ENCODE measurements at places on chromosomes 4 and X.

GRCh38 chr4:99762728-99763127 is 53.9 kb upstream of the DAPP1 start:
- DNase-seq = no peak

DNA sequence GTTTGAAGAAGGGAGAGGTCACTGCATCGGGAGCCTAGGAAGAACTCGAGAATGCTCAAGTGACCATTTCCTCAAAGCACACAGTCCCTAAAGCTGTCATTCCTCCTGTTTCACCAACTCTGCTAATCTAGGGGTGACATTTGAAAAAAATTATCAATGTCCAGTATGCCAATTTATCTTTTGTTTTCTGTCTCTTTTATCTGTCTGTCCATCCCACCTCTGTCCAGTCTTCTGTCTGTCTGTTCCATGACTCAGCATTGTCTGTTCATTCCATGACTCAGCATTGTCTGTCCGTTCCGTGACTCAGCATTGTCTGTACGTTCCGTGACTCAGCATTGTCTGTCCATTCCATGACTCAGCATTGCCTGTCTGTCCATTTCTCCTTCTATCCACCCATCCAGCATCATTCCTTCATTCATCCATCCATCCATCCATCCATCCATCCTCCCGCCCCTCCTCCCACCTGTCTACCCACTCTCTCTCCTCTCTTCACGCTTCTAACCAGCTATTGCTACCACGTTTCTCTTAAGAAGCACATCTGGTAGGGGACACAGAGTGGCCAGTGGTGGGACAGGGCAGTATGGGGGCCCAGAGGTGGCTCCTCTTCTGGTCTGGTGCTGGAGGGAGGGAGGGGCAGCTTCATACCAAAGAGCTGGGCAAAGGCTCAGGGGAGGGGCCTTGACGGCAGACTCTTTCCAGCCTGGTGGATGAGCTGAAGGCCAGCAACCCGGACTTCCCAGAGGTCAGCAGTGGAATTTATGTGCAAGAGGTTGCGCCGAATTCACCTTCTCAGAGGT is 34.1 kb downstream of the HTRA3 start:
- DNase-seq = no peak

GRCh38 chr4:72323227-72323626 is 245.8 kb downstream of the ADAMTS3 start:
- no peak for DNase-seq

DNA sequence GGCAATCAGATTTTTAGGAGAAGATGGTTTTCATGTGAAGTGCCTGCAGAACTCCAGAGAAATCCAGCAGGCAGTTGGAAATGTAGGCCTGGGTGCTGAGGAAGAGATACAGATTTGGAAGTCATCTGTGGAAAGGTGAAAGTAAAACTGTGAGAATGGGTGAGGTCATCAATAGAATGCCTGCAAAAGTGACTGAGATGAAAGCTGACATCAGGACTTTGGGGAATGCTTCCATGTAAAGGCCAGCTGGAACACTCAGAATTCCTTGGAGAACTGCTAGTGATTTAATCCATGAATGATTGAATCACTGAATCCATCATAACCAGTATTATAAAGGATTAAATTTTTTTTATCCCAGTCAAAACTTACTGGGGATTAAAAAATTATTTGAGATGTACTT is 124.5 kb upstream of the GIMD1 start:
- no peak for DNase-seq

GRCh38 chr4:155494037-155494718 is 117.4 kb upstream of the MAP9 start:
- DNase-seq = no peak

- DNase-seq = no peak
These were observed 3.5 kb downstream of the ADRA2C start for GRCh38 chr4:3769642-3770184.

DNA sequence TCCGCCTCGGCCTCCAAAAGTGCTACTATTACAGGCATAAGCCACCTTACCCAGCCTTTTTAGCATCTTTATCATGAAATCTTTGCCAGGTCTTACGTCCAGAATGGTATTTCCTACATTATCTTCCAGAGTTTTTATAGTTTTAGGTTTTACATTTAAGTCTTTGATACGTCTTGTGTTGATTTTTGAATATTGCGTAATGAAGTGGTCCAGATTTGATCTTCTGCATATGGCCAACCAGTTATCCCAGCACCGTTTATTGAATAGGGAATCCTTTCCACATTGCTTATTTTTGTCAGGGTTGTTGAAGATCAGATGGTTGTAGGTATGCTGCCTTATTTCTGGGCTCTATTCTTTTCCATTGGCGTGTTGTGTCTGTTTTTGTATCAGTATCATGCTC is 349.6 kb downstream of the KCTD8 start:
- DNase-seq = no peak

- DNase-seq = no peak
These were observed 287.8 kb downstream of the RAPGEF2 start for GRCh38 chr4:159390648-159391047.

DNA sequence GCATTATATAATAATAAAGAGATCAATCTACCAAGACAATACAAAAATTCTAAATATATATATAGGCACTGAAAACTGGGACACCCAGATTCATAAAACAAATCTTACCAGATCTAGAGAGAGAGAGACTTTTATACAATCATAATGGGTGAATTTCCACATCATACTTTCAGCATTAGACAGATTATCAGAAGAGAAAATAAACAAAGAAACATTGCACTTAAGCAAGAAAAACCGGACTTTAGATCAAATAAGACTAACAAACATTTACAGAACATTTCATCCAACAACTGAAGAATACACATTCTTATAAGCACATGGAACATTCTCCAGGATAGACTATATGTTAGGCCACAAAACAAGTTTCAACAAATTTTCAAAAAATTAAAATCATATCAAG is 245.1 kb downstream of the INPP4B start:
- no peak for DNase-seq

GRCh38 chr4:66926687-66927086 is 618.6 kb downstream of the CENPC start:
- DNase-seq = no peak

DNA sequence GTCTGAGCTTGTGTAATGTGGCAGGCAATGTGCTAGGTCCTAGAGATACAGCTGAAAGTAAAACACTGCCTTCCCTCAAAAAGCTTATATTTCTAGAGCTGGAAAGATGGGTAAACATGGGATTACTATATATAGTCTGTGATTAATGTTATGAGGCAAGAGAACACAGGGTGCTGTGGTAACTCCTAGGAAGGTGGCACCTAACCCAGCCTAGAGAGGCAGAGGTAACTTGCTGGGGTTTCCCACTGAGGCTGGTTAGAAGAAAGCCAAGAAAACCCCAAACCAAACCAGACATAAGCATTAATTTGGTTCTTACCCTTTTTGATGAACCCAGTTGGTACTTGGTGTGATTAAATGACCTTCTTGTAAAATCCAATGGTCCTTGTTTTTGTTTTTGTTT is 315.0 kb downstream of the PPP1R2C start:
- DNase-seq = no peak

DNA sequence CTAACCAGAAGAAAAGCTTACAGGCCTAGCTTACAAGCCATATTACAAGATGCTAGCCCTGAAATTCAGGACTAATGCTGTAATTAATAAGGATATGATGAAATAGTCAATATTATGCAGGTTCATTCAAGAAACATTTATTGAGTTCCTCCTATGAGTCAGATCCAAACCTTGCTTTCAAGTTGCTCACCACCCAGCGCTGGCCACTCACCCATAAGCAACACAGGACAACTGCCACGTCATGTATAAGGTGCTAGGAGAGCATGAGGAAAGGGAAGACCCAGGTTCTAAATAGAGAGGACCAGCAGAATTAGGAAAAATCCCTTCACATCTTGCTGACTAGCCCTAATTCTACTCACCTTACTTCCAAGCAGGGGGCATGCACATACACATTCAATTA is 23.3 kb downstream of the MAML3 start:
- DNase-seq = no peak

DNA sequence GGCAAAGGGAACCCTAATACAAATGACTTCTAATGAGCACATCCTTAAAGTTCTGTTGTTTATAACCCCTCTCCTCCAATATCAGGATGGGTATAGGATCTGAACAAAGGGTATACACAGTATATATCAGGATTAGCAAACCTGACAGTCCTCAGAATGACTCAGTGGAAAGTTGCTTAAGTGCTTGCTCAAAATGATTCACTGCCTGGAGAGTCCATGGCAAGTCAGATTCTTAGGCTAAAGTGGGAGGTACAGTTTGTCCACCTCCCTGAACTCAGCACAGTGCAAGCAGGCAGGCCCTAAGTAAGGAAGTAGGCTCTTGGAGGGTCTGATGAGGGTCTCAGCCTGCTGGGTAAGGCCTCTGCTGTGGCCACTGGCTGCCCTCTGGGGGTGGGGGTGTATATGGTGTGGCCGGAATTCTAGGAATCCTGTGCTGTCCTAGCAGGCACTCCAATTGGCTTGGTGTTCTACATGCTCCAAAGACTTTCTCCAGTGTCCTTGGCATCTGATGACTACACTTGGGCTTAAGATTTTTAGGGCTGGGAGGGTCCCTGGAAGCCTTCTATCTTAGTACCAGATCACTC is 54.3 kb downstream of the CHRDL1 start:
- no peak for DNase-seq

DNA sequence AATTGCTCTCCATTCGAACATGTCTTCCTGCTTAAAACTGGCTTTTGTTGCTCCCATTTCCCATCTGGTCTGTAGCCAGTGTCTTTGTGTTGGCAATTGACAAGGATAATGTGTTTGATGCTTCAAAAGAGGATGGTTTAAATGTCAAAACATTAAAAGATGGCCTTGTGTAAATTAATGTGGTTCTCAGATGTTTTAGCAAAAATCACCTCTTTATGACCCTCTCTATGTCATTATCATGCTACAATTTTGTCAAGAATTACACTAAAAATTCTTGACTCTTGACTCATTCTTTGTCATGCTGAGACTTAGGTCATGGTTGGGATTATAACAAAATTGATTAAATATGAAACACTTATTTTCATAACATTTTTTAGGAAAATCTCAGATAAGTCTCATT is 47.4 kb downstream of the TMEM131L start:
- no peak for DNase-seq
